Stimulated activated CD8-positive, alpha-beta memory T cell treated with anti-CD3 and anti-CD28 coated beads, Interleukin-7, amount 100 ng/mL, for 4 hours (primary cell): ENCODE measurements at places on chromosomes 5 and 9.

GRCh38 chr5:67299231-67299735 is 102.7 kb upstream of the CD180 start:
- no peak for DNase-seq

- DNase-seq, result no peak
These were observed 2.2 kb upstream of the TSPAN17 start for GRCh38 chr5:176644878-176645670.

- DNase-seq, result no peak
These were observed 764 bp downstream of the CAMLG start for GRCh38 chr5:134738963-134739661.

- no peak for DNase-seq
These were observed 2.0 kb downstream of the ISL1 start for GRCh38 chr5:51385216-51385615.

DNA sequence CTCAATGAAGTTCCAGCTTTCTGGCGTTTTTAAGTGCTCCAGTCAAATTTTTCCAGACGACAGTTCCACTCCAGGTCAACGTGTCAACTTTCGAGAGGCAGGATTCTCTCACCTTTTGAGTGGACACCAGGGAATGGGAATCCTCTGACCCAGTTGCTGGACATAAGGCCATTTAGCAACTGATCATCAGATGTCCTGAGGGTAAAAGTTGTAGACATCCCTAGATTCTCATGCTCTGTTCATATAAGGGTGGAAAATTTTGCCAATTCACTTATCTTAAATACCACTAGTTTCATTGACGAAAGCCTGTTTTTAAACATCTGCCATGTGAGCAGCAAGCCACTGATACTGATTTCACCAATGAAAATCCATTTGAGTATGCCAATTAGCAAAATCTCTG is 275.5 kb downstream of the MAST4 start:
- no peak for DNase-seq

- DNase-seq, result no peak
These were observed 178.5 kb upstream of the CDH18 start for GRCh38 chr5:20166456-20166855.
